ENCODE measurements at places on chromosomes 4 and X. TPM values are rescaled to one million over a fixed set of nuclear protein-coding genes. Genes with fewer than 3 reads are reported as not detected.

DNA sequence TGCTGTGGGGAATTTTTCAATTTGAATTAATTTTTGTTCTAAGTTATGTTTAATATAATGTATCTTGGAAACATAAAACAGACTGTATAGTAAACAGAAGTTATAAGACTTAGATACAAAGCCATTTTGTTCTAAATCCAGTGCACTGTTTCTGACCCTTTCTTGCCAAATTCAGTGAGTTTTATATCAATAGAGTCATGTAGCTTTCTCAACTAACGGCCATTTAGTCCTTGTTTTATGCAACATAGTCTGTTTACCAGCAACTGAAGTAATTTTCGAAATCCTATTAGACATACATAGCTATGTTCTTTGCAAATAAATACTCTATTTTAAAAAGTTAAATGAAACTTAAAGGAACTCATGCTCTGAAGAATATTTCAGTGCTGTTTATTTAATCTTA, 242.8 kb downstream of the ADGRL3 start:
- no peak for DNase-seq

- no peak for DNase-seq
Observed at GRCh38 chrX:3351276-3351675, 4.8 kb upstream of the MXRA5 start.

- DNase-seq = no peak
Observed at GRCh38 chr4:176791591-176792325, 964 bp downstream of the VEGFC start.

- DNase-seq = no peak
Observed at GRCh38 chrX:107723511-107723910, 52.1 kb downstream of the TSC22D3 start.

GRCh38 chrX:12229986-12230385, 91.7 kb downstream of the FRMPD4 start:
- no peak for DNase-seq

DNA sequence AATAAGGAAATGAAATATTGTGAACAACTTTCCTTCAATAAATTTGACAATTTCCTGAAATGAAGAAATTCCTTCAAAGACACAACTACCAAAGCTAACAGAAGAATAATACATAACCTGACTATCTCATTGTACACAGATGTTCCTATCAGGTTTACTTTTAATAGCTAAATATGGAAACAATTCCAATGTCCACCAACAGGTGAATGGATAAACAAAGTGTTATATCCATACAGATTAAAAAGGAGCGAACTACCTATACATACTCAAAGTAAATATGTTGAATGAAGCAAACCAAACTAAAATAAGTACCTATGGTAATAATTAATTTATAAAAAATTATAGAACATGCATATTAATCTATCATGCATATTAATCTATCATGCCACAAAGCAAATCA, 554.9 kb downstream of the PPP4R3C start:
- no peak for DNase-seq

DNA sequence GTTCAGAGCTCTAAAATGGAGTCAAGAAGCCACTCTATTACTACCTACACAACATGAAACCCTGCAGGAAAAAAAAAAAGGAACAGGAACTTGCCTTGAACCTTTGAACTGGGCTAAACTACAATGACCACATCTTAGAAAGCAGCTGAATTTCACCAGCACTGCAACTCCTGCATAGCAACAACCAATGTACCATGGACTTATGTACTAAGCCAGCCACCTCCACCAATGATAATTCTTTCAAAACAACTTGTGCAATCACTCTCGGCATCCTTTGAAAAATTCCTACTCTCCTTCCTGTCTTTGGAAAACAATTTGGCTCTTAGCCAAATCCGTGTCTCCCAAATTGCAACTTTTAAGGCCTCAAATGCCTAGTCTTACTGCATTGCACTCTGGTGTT, 26.8 kb upstream of the FMR1 start:
- DNase-seq = peak; percentile 74

- DNase-seq = no peak
Observed at GRCh38 chr4:181643466-181643865, 599.7 kb upstream of the TENM3 start.

GRCh38 chr4:175540732-175541131, 271.3 kb downstream of the GPM6A start:
- DNase-seq = no peak

GRCh38 chr4:153138736-153139135, 65.5 kb upstream of the TRIM2 start:
- no peak for DNase-seq

DNA sequence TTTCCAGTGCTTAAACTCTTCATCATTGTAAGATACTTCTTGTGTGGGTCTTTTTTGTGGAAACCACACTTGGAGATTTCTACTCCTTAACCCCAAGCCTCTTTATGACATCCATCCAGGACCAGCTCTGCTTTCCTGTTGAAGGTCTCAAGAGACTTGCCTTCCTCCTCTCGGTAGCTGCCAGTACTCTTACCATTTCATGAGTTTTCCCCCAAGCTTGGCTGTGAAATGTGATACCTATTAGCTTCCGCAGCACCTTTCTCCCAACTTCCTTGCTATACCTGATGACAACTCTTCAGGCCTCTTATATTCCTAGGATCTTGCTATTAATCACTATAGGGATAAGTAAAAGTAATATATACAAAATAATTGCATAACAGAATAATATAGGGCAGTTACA, 1.9 kb upstream of the DCK start:
- DNase-seq = no peak

GRCh38 chr4:41465146-41465761, 72.7 kb upstream of the LIMCH1 start:
- DNase-seq = no peak

GRCh38 chr4:7912826-7913225, 26.8 kb downstream of the AFAP1 start:
- no peak for DNase-seq

GRCh38 chr4:185916683-185917082, 104.7 kb upstream of the SORBS2 start:
- no peak for DNase-seq

GRCh38 chrX:2714551-2714950, 23.5 kb downstream of the CD99 start:
- no peak for DNase-seq

- DNase-seq = peak; percentile 50
Observed at GRCh38 chrX:107146670-107147069, 28.0 kb upstream of the RBM41 start.

- DNase-seq = no peak
Observed at GRCh38 chrX:39750256-39750790, 347.4 kb downstream of the BCOR start.

DNA sequence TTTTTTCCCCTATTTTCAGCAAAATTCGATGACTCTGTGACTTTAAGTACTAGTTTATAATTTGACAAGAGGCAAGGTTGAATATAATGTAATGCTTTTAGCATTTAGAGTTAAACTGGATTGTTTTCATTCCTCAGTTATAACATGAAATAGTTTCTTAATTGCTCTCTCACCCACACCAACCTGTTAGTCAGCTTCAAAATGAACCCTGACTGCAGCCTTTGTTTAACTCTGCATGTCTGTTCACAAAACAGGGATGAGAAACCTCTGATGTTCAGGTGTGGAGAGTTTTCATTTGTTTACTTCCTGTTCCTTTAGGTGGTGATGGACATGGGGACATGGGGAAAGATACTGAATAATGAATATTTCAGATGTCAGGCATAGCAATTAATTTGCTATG, 49.9 kb upstream of the MND1 start:
- DNase-seq = no peak

DNA sequence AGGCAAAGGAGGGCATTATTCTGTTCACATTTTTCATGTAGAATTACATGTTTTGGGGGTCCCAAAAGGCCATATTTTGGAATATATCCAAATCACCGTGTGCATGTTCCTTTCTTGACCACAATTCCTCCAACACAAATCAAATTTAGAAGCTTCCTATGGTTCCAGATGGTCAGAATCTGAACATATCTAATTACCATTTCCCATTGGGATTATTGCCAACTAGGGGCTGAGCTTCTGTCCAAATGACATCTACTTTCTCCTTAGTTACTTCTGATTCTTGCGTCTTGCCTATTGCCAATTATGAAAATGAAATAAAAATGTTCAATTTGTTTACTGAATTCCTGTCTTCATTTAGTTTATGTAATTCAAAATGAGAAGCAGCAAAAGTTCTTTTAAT, 163.7 kb downstream of the CPE start:
- no peak for DNase-seq

DNA sequence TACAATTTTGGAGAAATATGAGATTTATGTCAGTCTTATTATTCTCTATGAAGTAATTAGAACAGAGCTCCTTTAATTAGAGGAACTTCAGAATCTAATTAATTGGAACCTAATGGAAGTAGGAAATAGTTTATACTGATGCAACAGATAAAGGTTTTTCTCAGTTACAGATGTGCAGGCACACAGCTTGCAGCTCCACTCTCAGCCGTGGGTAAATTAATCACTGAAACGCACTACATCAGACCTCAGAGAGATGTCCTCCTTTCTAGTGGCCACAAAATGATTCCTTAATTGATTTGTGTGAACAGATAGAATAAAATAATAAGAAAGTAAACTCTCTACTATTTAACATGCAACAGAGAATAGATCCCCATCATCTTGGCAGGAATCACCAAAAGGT, 21.5 kb upstream of the NPY2R start:
- no peak for DNase-seq

DNA sequence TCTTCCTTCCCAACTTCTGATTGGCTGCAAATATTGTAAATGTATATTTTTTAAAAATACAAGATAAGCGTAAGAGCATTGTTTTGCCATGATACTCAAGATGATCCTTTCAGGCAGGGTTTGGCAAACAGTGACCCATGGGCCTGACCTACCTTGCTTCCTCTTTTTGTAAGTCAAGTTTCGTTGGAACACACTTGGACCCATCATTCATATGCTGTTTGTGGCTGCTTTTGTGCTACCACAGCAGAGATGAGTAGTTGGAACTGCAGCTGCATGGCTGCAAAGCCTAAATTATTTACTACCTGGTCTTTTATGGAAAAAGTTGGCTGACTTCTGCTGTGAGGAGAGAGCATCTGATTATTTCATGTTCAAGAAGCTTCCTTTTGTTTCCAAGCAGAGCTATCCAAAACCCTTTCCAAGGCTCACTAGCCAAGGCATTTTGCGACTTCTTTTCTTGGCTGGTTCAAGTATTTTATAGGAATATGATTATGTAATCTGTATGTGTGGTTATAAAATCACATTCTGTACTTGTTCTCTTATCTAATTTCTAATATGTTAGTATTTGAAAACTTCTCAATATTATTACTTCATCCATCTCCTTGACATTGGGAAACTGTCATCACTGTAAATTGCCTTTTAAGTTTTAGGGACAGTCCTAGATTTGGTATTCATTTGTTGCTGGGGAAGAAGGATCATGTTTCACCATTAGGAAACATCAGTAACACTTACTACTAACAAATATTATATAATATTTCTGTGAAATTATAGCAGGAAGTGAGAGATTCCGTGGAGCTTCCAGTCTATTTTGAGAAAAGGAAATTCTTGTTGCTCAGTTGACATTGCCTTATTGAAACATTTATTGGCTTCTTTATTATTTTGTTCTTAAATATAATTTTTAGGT, 109.2 kb downstream of the ARHGAP10 start:
- DNase-seq = no peak

DNA sequence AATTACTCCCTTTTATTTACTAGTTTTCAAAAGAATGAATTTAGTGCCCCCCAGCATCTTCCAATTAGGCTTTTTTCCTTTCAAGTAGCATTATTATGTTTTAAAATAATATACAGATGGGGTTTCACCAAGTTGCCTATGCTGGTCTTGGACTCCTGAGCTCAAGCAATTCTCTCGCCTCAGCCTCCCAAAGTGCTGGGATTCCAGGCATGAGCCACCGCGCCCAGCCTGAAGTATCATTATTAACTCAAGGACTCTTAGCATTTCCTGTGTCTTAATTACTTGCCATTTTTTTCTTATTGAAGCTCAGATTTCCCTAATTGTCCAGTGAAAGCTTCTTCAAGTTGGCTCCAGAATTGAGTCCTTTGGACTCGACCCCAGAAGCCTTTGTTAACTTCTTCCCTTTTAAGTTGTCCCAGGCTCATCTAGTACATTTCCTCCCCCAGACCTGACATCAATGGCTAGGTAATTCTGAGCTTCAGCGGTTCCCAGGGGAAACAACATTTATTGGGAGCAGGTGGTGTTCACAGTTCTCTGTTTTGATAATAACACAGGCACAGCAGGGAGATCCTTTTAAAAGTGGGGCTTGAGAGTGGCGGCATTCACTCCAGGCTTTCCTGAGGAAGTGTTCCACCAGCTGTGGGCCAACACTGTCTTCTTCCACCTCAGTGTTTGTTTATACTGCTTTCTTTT, 10.0 kb downstream of the SAT1 start:
- no peak for DNase-seq

GRCh38 chr4:95637043-95637600, 88.3 kb upstream of the UNC5C start:
- no peak for DNase-seq

The GPC3 gene
- 3.3 TPM for total RNA-seq

The SLC6A14 gene
- under 0.01 TPM for total RNA-seq

The MAGEH1 gene
- total RNA-seq = 11.3 TPM

The PNMA5 gene
- not detected for total RNA-seq

The TRPC5OS gene
- not detected for total RNA-seq

The GABRQ gene
- total RNA-seq = 0.22 TPM

The PWWP3B gene
- 0.36 TPM for total RNA-seq

The TIGD4 gene
- total RNA-seq = 0.12 TPM

The EMCN gene
- total RNA-seq = not detected

The STPG2 gene
- not detected for total RNA-seq
